CD4-positive, alpha-beta T cell treated with Interleukin-6 at 100 ng/mL for 8 hours (primary cell): ENCODE measurements at places on chromosomes 5 and 9.

DNA sequence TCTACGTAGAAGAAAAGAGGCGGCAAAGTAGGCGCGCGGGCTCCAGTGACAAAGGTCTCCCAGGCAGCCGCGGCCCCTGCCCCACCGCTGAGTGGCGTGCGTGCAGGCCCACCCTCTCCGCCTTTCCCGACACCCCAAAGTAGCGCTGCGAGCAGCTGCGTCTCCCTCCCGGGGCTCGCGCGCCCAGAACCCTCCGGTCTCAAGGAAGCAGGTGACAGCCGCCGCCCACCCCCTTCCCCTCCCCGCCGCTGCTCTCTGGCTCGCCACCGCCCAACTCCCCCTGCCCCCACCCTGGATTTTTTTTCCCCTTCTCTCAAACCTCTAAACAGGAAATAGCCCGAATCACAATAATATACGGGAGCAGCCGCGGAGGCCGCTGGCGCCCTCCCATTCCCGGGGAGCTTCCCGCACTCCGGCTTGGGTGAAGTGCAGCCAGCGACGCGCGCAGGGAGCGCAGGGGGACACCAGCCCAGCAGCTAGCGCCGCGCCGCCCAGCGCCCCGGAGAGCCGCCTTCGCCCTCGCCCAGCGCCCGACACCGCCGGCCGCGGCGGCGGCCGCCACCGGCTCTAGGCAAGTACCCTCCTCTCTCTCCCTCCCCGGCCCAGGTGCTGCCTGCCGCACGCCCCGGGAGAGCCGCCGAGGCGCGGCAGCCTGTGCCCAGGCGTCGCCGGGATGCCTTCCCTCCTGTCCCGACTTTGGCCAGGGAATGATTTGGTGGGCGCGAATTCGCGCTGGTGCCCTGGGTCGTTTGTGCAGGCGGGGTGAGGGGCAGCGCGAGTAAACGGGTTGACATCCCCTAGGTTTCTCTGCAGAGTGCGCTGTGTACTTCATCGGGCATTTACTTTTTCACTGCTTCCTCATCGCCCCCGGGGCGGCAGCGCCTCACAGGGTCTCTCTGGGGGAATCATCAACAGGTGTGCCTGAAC is 52.7 kb upstream of the TJP2 start:
- DNase-seq: peak; percentile 18

DNA sequence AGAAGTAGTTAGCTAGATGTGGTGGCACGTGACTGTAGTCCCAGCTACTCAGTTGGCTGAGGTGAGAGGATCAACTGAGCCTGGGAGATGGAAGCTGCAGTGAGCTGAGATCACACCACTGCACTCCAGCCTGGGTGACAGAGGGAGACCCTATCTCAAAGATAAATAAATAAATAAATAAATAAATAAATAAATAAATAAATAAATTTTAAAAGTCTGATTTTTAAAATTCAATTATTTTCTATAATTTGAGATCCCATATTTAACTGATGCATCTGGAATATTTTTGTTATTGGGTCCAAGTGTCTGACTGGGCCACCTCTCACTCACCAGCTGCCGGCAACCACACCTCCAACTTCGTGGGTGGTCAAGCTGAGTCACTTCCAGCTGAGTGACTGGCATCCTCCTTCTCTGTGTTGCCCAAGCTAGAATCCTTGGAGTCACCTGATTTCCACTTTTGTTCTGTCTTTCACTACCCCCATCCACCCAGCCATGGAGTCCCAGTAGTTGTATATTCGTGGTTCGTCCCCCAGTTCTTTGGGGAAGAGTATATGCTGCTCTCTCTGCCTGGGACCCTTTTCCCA is 70.9 kb downstream of the EGFLAM start:
- DNase-seq: no peak

DNA sequence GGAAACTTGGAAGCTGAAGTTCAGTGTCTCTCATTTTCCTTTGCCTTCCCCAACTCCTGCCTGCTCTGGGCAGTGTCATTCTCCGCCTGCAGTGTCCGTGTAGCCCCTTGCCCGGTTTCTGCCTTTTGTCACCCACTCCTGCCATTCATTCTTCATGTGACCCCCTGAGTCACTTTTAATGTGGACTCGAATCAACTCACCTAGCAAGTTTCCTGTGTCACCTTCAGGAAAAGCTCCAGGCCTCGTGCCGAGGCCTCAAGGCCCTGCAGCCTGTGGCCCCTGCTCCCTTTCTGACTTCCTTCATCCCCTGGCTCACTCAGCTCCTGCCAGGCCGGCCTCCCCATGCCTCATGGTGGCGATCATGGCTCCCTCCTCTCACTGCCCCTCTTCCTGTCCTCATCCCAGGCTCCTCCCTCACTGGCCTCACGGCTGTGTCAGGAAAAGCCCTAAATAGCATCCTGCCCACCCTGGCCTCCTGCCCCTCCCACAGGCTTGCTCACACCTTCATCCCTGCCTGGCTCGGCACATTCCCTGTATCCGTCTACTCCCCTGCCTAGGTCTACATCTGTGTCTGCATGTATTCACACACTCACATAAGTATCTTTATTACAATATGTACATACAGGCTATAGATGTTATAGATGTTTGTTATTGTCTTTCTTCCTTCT is 294.9 kb downstream of the MED10 start:
- DNase-seq: no peak

GRCh38 chr9:20032413-20033006 is 243.7 kb upstream of the SLC24A2 start:
- DNase-seq: no peak

DNA sequence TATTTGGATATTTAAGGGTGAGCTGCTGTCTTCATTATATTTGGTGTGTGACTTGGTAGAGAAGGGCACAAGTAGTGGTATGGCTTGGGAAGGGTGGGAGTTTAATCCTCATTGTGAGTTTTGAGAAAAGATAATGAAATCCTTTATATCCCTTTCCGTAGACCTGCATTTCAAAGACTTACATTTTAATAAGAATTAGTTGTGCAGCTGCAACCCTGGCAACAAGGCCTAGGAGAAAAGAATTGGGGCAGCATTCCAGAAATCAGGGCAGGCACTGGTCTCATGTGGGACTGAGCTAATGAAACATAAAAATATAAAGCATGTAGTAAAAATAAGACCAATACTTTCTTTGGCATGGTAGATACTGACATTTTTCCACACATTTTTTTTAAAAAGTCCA is 60.5 kb downstream of the CDC42SE2 start:
- DNase-seq: no peak

- DNase-seq: no peak
Measured at GRCh38 chr9:35619800-35620158, 1.6 kb upstream of the CD72 start.

DNA sequence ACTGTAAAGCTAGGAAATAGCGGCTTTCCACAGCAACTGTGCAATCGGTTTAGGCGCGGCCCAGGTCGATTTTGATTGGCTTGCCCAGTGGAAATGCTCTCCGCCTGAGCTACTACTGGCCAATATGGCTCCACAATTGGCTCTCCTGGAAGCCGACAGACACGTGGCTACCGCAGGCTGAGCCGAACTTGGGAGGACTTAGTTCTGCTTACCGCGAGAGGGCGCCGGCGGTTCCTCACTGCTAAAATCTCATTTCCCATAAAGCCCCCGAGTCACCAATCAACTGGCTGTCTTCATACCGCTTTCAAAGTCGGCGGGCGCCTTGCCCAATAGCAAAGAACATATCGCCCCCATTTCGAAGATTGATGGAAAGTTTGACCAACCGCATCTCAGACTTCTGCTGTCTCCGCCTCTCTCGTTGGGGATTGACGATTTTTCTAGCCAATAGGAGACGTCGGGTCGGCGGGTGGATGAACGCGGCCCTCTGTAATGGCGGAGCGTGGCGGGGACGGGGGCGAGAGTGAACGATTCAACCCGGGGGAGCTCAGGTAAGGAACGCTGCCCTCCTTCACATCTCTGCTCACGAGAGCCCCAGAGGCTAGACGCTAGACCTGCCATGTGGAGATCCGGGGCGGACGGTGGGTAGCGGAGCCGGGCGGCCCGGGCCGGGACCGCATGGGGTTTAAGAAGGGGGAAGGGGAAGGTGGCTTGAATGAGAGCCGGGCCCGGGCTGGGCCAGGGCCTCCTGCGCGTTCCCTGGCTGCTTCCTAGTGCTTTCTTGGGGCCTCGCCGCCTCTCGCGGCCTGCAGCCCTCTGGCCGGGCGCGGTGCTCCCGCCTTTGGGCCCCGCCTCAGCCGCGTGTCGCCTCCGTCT is at the start of gene TCERG1:
TSS of gene TCERG1 (plus strand) at position 473 of the 873 bp plus-strand sequence. CDS start at position 490, 17 bp downstream.
- DNase-seq: peak; percentile 99

DNA sequence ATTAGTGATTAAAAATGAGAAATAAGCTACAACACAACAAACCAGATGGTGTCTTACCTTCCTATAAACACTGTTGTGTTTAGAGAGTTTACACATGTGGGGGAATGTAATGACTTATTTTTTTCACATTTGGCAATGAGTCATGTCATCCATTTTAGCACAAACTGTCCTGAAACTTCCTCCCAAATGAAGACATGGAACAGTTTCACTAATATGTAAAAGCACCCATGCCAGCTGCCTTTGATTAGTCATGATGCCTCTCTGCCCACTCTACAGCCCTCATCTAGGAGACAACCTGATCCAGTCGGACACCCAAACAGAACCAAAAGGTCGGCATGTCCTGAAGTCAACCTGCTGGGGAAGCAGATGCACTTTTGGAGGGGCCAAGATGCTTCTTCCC is 98.2 kb downstream of the SEMA5A start:
- no peak for DNase-seq

GRCh38 chr5:168073991-168074800 is 217.2 kb upstream of the WWC1 start:
- DNase-seq: no peak

DNA sequence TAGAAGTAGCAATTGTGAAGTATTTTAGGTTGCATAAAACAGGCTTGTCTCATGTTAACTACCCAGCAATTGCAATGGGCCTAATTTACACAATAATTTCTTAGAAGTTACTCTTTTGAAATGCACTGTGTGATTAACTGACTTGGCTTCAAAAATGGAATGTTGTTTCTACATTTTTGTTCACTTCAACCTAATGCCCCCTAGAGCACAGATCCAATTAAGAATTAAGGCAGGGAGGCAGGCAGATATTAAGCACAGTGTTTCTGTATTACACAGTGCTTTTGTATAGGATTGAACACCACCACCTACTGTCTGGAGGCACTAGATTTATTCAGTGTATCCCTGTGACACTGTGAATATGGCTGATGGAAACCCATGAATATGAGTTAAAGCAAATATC is 302.1 kb downstream of the FBXL17 start:
- no peak for DNase-seq

DNA sequence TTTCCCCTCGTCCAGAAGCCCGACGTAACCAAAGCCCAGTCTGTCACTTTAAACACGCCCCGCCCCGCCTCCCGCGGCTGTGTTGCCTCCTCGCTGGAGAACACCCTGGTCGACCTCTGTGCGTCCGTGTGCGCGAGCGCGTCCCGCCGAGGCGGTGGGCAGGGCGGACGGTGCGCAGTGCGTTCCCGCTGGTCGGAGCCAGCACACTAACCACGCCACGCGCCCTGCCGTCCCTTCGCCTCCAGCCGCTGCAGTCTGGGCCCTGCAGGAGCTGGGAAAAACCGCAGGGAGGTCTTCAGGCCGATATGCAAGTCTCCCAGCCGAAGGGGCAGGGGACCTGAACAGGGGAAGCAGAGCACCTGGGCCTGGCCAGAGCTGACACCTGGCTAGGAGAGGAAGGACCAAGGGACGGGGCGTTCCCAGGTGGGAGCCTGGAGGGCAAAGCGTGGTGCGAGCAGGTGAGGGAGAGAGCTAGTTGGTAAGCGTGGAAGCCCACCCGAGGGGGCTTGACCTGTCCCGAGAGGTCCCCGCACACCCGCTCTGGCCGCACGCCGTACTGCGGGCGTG is 1.3 kb upstream of the PHPT1 start:
- DNase-seq: peak; percentile 52

GRCh38 chr9:75889977-75890471 is 449 bp upstream of the PCSK5 start:
- peak; percentile 4 for DNase-seq

DNA sequence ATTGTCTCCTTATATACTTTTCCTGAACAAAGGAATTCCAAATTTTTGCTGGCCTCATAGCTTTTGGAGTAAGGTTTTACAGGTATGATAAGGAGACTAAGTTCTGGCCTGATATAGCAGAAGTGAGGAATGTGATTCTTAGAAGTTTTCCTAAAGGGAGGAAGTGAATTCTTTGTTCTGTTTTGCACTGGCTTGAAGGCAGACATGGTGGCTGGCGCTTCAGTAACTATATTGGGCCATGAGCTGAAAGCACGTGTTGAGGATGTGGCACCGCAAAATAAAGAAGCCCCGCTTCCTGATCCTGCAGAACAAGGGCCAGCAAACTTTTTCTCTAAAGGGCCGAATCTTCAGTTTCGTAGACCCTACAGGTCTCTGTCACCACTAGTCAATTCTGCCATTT is 224.2 kb downstream of the SNX18 start:
- DNase-seq: no peak

DNA sequence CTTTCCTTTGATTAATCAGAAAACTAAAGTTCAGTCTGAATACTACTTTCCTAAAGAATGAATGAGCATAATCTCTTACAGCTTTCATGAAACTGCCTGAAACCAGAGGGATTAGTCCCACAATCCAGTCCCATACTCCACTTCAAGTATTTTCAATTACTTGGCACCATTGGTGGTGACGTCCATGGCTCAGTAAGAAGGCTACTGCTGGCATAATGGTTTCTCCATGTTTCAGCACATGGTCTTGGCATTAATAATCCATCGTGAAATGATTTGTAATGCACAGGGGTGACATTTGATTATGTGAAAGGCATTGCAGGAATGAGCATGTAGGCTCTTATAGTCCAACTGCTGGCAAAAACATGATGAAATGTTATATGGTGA is 23.4 kb downstream of the LIX1 start:
- no peak for DNase-seq

- no peak for DNase-seq
Measured at GRCh38 chr9:124602204-124602603, 95.0 kb upstream of the NR5A1 start.

GRCh38 chr5:7330256-7330655 is 65.7 kb upstream of the ADCY2 start:
- DNase-seq: no peak

DNA sequence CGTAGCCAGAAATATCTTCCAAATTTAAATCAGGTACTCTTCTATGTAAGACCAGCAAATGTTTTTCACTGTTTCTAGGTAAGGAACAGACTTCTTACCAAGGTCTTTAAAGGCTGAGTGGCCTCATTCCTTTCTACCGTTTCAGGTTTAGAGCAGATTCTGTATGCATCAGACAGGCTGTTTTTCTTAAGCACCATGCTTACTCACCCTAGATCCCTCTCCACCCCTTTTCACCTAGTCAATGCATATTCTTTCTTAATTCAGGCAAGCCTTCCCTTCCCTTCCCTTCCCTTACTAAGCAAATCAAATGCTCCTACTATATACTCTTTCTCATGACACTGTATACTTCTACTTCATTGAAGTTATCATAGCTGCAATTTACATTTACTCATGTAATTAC is 70.7 kb downstream of the RFX3 start:
- DNase-seq: no peak

- no peak for DNase-seq
Measured at GRCh38 chr5:34553581-34553980, 102.5 kb upstream of the RAI14 start.

DNA sequence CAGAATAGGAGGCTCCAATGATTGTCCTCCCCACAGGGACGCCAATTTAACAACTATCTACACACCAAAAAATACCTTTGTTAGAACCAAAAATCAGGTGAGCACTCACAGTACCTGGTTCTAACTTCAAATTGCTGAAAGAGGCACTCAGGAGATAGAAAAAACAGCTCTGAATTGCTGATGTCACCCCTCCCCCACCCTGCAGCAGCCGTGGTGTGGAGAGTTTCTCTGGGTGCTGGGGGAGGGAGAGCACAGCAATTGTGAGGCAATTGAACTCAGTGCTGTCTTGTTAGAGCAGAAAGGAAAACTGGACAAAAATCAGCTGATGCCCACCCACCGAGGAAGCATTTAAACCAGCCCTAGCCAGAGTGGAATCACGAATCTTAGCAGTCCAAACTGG is 41.8 kb downstream of the TNFSF8 start:
- no peak for DNase-seq
